RPMI8226 (cell line): ENCODE measurements at places on chromosomes 4 and X.

DNA sequence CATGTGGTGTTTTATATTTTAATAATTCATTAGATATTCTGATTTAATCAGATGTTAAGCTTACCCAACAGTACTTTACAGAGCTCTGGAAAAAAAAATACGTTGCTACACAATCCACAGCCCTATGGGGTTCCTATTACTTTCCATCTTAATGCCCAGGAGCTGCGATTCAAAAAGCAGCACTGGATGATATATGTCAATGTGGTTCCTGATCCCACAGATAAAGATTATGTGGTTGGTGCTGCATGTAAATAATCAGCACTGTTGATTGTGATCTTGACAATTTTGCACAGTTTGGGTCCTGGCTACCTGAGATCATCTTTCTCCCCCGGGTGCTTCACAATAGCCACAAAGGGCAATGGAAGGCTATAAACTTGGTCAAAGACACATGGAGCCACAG lies 72.7 kb upstream of the DCLK2 start:
- DNase-seq = no peak

GRCh38 chr4:1179089-1179441 lies 6.7 kb upstream of the SPON2 start:
- DNase-seq = no peak

DNA sequence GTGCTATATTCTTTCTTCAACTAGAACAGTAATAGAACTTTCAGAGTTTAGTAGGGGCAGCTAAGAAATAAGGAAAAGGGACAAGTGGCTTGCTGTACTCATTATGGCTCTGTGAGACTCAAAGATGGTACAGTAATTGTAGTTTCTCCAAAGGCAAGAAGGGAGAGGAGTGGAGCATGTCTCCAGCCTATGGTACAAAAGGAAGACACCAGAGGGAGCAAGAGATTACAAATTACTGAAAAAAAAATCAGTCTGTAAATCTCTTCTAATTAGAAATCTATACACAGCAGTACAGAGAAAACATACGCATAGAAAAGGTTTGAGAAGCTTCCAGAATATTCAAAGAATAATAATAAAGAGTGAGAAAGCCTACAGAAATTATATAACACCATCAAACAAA lies 61.4 kb downstream of the KLHL4 start:
- DNase-seq = no peak

- no peak for DNase-seq
These were observed 866.3 kb upstream of the PCDH7 start for GRCh38 chr4:29853833-29854232.

DNA sequence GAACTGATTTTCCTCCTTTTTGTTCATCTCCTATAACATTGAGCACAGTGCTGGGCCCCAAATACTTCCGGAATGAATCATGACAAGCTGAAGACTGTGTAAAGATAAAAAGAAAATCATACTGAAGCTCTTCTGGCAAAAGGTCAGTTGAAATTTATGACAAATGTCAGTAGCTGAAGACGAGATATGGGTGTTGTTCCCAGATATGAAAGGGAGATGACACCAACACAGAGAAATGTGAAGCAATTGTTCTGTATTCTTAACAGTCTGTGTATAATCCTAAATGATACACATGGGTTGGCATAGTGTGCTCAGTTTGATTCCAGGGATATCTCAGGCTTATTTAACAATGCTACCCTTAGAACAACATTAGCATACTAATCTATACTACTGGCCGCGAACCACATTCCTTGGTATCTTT lies 170.5 kb upstream of the PITX2 start:
- DNase-seq = no peak

DNA sequence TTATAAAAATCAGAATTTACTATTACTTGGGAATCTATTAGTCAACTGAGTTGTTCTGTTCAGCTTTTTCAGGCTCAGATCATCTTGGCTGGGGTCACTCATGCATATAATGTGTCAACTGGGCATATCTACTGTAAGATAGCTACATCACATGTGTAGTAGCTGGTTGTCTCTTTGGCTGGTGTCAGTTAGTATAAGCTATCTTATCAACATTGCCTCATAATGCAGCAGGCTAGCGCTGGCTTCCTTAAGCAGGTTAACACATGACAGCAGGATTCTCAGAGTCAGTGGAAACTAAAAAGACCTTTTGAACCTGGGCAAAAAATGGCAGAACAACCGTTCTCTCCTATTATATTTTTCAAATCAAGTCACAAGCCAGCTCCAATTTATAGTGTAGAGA lies 378.3 kb upstream of the PCDH10 start:
- no peak for DNase-seq

DNA sequence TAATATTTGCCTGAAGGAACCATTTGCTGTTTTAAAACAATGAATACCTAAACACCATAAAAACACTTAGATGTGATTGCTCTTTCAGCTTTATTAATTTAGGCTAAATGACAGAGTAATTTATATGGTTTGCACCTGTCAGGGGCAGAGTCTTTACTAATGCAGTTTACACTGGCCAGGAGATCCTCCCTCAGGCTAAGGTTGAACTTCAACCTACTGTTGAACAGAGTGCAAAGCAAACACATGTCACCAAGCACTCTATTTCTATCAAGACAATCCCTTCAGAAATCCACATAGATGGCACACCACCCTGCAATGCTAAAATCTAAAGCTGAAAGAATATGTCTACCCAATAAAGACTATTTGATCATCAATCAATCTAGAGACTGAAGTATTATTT lies 147.3 kb downstream of the KLHL13 start:
- DNase-seq = no peak

GRCh38 chr4:116561768-116562167 lies 523.6 kb downstream of the TRAM1L1 start:
- DNase-seq = no peak
